Nephron progenitor cell (in vitro differentiated cells): ENCODE measurements at places on chromosomes 7 and 10.

DNA sequence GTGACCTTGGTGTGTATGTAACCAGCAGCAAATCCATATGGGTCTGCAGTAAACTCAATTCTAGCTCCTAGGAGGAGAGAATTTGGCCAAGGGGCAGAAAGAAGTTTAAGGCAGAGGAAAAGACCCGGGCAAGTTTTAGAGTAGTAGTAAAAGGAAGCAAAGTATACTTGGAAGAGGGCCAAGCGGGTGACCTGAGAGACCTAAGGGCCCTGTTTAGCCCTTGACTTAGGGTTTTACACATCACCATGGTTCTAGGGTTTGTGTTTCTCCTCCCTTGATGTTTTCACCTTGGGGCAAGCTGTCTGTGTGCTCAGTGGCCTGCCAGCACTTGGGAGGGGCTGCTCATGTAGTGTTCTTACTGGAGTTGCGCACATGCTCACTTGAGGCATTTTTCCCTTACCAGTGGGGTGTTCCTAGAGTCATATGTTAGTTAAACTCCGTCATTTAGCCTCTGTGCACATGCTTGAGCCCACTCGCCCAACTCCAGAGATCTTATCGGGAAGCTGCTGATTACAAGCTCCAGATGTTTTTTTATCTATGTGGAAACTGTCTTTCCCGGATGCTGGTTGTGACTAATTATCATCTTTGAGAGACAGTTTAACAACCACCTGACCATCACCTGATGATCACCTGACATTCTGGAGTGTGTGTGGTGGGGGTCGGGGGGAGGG, 137.6 kb upstream of the PRSS1 start:
- H3K4me1 ChIP-seq = no peaks in the 10 kb centered on the region
- H3K27me3 ChIP-seq = peaks cover 24% of the 10 kb centered on the region
- H3K36me3 ChIP-seq = no peaks in the 10 kb centered on the region
- no peak for DNase-seq
- H3K4me3 ChIP-seq = no peak overlapping the region

DNA sequence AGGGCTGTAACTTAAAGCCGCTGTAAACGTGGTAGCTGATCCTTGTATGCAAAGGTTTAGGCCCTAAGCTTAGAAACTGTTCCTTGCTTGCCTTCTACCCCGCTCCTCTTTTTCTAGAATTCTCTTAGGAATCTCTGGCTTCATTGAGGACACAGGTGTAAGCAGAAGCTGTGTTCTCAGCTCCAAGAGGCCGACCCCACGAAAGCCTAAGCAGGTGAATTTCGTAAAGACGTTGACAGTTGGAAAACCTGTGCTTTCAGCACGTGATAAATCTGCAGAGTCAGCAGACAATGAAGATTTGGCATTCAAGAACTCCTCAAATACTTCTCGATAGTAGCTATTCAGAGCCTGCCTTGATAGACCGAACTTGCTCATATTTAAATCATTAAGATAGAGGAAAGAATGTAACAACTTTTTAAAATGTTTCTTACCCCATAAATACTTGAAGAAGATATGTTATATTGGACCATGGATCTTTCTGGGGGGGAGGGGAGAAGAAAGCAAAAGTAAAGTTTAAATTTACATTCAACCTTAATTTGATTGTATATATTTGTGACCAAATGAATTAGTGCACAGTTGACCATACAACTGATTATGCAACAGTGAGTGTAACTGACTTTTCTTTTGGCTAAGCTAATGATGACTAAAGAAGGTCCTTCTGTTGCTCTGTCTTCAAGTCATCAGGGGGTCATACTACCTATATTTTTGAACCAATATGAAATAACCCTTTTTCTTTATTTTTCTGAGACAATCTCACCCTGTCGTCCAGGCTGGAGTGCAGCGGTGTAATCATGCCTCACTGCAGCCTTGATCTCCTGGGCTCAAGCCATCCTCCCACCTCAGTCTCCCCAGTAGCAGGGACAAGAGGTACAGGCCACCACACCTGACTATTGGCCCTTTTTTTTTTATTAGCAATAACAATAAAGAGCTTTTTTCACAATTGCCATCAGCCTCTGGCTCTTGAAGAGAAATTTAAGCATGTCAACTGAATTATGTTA, 1.2 kb upstream of the GDI2 start:
- DNase-seq = no peak
- peak overlapping the region; percentile 97 for H3K4me3 ChIP-seq
- peaks cover 42% of the 10 kb centered on the region for H3K4me1 ChIP-seq
- H3K27ac ChIP-seq = peak overlapping the region; percentile 64
- peaks cover 5% of the 10 kb centered on the region for H3K36me3 ChIP-seq
- H3K27me3 ChIP-seq = peaks cover 3% of the 10 kb centered on the region

GRCh38 chr10:113284635-113285034, 268.2 kb upstream of the HABP2 start:
- H3K4me3 ChIP-seq = no peak overlapping the region
- DNase-seq = no peak
- H3K4me1 ChIP-seq = peaks cover 22% of the 10 kb centered on the region
- H3K36me3 ChIP-seq = no peaks in the 10 kb centered on the region
- H3K27ac ChIP-seq = no peak overlapping the region

DNA sequence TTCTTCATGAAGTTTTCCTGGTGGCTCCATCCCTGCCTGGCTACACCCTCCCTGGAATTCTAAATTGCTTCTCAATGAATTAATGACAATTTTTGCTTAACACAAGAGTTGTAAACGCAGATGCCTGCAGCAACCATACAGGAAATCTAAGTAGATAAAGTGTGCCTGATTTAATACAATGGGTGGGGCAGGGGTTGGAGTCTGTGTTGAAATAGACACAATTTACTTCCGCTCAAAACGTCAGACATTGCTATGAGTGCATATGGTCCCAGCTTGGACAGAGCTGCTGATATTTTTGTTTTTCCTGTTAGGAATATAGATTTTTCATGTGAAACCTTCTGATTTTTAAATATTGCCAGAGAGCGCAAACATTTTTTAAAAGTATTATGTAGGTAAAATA, 1235.0 kb upstream of the SORCS1 start:
- peaks cover 3% of the 10 kb centered on the region for H3K27me3 ChIP-seq
- DNase-seq = no peak
- no peaks in the 10 kb centered on the region for H3K4me1 ChIP-seq
- no peaks in the 10 kb centered on the region for H3K36me3 ChIP-seq
- no peak overlapping the region for H3K4me3 ChIP-seq
- no peak overlapping the region for H3K27ac ChIP-seq

- H3K4me1 ChIP-seq = peaks cover 60% of the 10 kb centered on the region
- no peaks in the 10 kb centered on the region for H3K36me3 ChIP-seq
- peak overlapping the region; percentile 70 for H3K4me3 ChIP-seq
- peaks cover 10% of the 10 kb centered on the region for H3K27me3 ChIP-seq
Observed at GRCh38 chr10:132539894-132540293, 2.3 kb downstream of the INPP5A start.

DNA sequence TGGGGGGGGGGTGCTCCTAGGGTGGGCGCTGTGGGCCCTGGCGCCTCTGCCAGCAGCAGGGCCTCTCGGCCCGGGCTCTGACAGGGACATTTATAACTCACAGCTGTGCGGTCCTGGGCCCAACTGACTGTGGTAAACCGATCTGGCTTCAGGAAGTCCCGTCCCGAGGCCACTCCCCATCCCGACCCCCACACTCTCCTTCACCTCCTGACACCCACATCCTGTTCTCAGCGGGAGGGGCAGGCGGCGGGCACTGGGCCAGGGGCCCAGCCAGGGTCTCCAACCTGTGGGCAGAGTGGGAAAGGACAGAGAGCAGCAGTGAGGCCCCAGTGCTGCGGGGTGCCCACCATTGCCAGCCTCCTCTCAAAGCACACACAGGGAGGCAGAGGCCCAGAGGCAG, 69.1 kb downstream of the ZMIZ1 start:
- peaks cover 14% of the 10 kb centered on the region for H3K36me3 ChIP-seq
- peak overlapping the region; percentile 99 for H3K27ac ChIP-seq
- peak overlapping the region; percentile 16 for H3K4me3 ChIP-seq
- peaks cover 99% of the 10 kb centered on the region for H3K4me1 ChIP-seq
